ENCODE measurements at places on chromosomes 7 and 10.

DNA sequence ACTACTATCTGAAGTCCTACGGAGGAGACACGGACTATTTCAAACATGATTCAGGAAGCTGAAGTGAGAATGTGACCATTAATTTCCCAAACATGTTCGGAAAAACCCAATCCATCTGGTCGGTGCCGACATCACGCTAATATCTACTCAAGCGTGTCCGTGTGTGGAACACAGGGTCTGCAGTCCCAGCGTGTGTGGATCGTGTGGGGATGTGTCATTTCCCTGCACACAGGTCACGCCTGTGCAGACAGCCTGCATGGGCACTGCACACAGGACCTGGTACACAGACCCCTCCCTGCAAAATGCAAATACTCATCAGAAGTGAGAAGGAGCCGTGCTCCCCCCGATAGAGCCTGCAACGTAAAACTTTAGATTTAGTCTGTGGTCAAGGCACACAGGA, 57.8 kb downstream of the CARD11 start:
- DNase-seq = no peak

DNA sequence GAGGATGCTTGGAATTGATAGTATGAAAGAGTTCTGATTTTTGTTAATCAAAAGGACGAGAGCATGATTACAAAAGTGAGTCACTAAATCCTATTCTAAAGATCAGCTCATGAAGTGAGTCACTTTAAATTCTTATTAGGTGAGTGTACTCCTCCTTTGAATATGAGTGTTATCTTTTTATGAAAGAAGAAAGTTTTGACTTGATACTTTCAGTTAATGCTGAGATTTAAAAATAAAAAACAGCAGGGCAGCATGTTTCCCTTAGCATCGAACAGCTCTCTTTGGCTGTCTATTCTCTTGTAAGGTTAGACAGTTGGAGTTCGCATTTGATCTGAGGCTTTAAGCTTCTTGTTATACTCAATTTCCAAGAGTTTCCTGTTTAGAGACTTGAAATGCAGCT, 222.0 kb downstream of the TWIST1 start:
- no peak for DNase-seq

DNA sequence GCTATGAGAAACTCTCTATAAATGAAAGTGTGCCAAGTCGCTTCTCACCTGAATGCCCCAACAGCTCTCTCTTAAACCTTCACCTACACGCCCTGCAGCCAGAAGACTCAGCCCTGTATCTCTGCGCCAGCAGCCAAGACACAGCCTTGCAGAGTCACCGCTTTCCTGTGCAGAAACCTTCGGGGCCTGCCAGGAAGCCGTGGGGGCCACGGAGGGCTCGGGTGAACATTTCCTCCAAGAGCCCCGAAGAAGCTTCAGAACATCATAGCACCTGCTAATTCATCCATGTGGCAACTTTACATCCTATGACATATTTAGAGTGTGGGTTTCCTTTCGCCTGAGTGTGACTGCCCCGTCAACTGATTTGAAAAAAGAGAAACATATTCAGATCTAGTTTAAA, 55.7 kb upstream of the PRSS58 start:
- no peak for DNase-seq

DNA sequence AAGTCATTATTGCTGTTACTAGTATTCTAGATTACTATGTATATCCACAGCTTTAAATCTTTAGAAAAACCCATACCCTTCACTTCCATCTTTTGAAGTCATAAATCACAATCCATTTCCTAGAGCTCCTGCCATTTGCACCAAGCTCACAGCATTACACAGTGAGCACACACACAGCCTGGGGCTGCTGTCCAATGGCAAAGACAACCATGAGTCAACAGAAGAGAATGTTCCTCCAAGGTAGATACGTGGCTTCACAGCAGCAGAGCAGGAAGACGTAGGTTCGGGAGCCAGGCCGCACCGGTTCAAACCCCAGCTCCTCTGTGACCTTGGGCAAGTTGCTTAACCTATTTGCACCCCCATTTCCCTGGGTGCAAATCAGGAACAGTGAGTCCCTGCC, 234.6 kb downstream of the DIP2C start:
- no peak for DNase-seq

- DNase-seq = no peak
Observed at GRCh38 chr7:106450716-106451115, 165.9 kb upstream of the NAMPT start.

DNA sequence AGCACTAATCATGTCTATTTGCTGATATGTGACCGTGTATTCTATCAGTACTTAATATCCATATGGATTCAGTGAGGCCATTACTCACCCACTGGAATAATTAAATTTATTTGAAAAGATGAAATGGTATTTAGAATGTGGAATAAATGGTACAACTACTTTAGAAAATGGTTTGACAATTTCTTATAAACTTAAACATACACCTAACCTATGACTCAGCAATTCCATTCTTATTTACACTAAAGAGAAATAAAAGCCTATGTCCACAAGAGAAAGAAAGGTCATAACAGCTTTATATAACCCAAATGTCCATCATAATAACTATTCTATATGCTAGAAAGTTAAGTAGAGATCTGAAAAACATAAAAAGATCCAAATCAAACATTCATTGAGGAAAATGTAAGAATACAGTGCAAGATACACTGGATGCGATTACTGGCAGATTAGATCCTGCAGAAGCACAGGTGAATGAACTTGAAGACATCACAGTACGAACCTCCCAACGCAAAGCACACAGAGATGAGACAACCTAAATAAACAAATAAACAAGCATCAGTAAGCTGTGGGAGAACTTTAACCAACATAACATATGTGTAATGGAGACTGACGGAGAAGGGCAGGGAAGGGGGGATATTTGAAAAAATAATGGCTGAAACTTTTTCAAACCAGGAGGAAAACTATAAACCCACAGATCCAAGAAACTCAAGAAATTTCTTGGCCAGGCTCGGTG, 51.9 kb downstream of the TNS3 start:
- DNase-seq = no peak
